ENCODE measurements at places on chromosomes 5 and 9.

DNA sequence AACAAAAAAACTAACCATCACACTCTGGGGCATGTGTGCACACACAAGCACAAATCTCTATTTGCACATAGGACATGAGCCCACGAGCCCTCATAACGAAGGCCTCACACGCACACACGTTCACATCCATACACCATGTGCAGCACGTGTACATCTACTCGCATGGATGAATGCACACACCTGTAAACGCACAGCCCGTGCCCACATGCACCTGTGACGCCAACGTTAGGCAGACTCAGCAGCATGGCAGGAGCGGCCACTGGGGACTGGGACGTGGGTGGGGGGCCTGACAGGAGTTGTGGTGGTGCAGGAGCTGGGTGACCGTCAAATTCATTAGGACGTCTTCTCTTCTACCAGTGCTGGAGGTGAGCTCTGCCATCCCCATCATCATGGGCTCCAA lies 3.2 kb downstream of the SLC34A1 start:
- no peak for DNase-seq

DNA sequence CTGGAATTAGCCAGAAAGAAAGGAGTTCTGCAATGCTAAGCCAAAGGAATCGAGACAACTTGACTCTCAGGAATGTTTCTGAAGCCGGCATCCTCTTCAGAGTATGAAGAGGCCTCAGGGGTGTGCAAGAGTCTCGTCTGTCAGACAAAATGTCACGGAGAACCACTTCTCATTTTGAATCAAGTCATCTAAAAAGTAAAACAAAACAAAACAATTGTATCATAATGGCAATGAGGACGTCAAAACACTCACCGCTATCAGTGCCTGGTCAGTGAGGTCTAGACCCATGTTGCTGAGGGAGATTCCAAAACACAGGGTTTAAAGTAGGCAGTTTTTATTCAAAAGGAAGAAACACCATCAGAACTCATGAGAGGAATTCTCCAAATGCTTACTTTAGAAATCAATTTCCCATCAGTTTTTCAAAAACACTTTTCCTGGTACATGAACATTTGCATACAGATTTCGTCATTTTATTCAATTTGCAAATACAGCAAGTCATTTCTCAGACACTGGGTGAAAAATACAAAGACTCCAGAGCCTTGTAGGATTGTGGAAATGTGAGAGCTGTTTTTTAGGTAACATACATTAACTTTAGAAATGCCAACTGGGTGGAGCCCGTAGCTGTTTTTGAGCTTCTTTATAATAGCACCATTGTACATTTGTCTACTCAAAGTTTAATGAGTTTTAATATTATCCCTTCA lies 89.5 kb upstream of the MAP3K1 start:
- no peak for DNase-seq

DNA sequence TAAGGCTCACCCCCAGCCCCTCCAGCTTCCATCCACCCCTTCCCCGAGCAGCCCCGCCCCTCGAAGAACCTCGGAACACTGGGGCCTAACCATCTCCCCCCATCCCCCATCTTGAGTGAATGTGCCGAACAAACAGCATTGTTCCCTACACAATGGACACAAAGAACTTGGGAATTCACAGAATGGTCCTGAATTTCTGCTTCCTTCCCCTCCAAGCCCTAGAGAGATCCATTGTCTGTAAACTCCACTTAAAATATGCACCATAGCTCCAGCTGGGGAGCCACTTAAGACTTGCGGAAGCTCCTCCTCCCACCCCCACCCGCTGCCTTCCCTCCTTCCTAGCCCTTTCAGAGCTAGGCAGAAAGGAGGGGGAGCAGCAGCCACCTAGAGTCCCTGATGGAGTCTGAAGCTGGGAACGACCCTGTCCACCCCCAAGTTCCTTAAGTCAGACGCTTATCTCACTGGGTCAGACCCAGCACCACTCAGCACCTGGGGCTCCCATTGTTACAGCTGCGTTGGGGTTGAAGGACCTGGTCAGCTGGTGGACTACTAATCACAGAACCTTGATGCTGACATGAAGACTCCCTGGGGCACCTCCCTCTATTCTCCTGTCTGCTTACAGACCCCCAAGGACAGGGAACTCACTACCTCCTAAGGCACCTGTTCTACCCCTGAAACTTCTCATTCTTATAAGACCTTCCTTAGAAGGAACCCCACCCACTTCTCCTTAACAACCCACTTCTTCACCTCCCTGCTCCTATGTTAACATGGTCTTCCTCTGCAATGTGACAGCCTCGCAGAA lies 61.4 kb downstream of the PCDH1 start:
- peak; percentile 80 for DNase-seq

GRCh38 chr9:27533311-27533710 lies 3.7 kb upstream of the MOB3B start:
- no peak for DNase-seq
